K562 (cell line): ENCODE measurements at places on chromosomes 4 and X. TPM values are rescaled to one million over a fixed set of nuclear protein-coding genes. Genes with fewer than 3 reads are reported as not detected.

SRPX2 gene
- polyA plus RNA-seq = not detected in 2 replicates

NR0B1 gene
- not detected in 2 replicates for polyA plus RNA-seq

C1QTNF7 gene
- polyA plus RNA-seq = not detected in 2 replicates

MAGT1 gene
- polyA plus RNA-seq = 15.5 and 16.5 TPM in 2 replicates

ZNF330 gene
- 76.2 and 92.0 TPM in 2 replicates for polyA plus RNA-seq

ZNF81 gene
- 1.8 and 2.4 TPM in 2 replicates for polyA plus RNA-seq

CTAG1A gene
- not detected in 2 replicates for polyA plus RNA-seq

- no peak overlapping the region for H3K27ac ChIP-seq
- no peaks in the 10 kb centered on the region for H3K36me3 ChIP-seq
- no peaks in the 10 kb centered on the region for H3K27me3 ChIP-seq
- H3K4me1 ChIP-seq = no peaks in the 10 kb centered on the region
Observed at GRCh38 chr4:142683503-142683902, 162.6 kb downstream of the INPP4B start.

DNA sequence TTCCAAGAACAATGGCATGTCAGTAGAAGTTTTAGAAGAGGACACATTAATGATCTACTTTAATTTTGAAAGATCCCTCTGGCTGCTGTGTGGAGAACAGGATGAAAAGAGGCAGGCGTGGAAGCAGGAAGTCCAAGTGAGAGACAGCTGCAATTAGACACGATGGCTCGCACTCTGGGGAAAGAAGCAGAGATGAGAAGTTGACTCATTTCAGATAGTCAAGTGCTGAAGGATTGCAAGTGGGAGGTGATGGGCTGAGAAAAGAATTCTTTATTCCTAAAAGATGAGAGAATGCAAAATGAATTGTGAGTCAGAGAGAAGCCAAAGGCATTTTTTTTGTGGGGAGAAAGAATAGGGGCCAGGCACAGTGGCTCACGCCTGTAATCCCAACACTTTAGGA is 16.5 kb downstream of the RXFP1 start:
- no peaks in the 10 kb centered on the region for H3K27me3 ChIP-seq
- DNase-seq = no peak
- H3K4me1 ChIP-seq = no peaks in the 10 kb centered on the region; the same call in 1 of the 3 replicates
- no peak overlapping the region for H3K27ac ChIP-seq

GRCh38 chrX:103538728-103539127 is 19.4 kb upstream of the RAB40A start:
- no peaks in the 10 kb centered on the region for H3K27me3 ChIP-seq
- H3K4me3 ChIP-seq = no peak overlapping the region
- H3K36me3 ChIP-seq = no peaks in the 10 kb centered on the region
- DNase-seq = no peak
- no peaks in the 10 kb centered on the region for H3K4me1 ChIP-seq
- no peak overlapping the region for H3K27ac ChIP-seq

DNA sequence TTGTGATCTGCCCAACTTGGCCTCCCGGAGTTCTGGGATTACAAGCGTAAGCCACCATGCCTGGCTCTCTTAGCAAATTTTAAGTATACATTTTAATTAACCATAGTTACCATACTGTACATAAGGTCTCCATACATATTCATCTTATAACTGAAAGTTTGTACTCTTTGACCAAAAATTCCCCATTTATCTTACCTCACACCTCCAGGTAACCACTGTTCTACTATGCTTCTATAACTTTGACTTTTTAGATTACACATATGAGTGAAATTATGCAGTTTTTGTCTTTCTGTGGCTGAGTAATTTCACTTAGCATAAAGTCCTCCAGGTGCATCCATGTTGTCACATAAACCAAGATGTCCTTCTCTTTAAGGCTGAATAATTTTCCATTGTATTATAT is 17.4 kb downstream of the C4orf51 start:
- no peaks in the 10 kb centered on the region for H3K4me1 ChIP-seq
- H3K27ac ChIP-seq = no peak overlapping the region
- no peak overlapping the region for H3K4me3 ChIP-seq
- H3K27me3 ChIP-seq = no peaks in the 10 kb centered on the region
- H3K36me3 ChIP-seq = no peaks in the 10 kb centered on the region

- H3K27me3 ChIP-seq = no peaks in the 10 kb centered on the region
- H3K36me3 ChIP-seq = no peaks in the 10 kb centered on the region
- H3K4me1 ChIP-seq = peaks cover 9% of the 10 kb centered on the region
- no peak for DNase-seq
- no peak overlapping the region for H3K4me3 ChIP-seq
Observed at GRCh38 chr4:67550857-67551256, 5.6 kb upstream of the CENPC start.

DNA sequence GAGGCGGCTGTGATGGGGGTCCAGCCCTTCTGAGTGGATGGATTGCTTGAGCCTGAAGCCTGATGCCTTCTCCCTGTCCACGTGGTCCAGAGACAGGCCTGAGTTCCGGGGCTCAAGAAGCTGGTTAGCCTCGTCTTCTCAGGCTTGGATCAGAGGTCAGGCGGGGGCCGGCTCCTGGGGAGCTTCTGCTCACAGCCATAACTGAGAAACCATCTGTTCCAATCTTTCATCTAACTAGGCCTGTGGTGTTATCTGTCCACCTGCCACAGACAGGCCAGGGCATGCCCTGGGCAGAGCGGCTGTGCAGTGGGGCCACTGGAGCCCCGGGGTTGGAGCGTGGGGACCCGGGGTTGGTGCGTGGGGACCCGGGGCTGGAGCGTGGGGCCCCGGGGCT is 63.1 kb downstream of the SORCS2 start:
- H3K4me1 ChIP-seq = peaks cover 3% of the 10 kb centered on the region; the same call in 1 of the 2 replicates
- no peak for DNase-seq
- no peak overlapping the region for H3K4me3 ChIP-seq
- H3K36me3 ChIP-seq = no peaks in the 10 kb centered on the region
- H3K27me3 ChIP-seq = peaks cover 14% of the 10 kb centered on the region
- H3K27ac ChIP-seq = no peak overlapping the region

- 0 out of 3 replicates have a peak, but pooled peaks cover 3% of the 10 kb centered on the region for H3K36me3 ChIP-seq
- H3K27me3 ChIP-seq = no peaks in the 10 kb centered on the region
- H3K4me3 ChIP-seq = peak overlapping the region; percentile 95
Observed at GRCh38 chrX:149937871-149938426, 342 bp downstream of the EOLA2 start.

GRCh38 chr4:76194325-76194724 is 19.3 kb downstream of the SCARB2 start:
- H3K4me1 ChIP-seq = peaks cover 17% of the 10 kb centered on the region
- DNase-seq = peak; percentile 17
- H3K36me3 ChIP-seq = peaks cover 4% of the 10 kb centered on the region; the same call in 1 of the 3 replicates
- no peak overlapping the region for H3K4me3 ChIP-seq

- H3K27ac ChIP-seq = no peak overlapping the region
- no peaks in the 10 kb centered on the region for H3K27me3 ChIP-seq
- DNase-seq = no peak
- no peaks in the 10 kb centered on the region for H3K4me1 ChIP-seq
- no peaks in the 10 kb centered on the region for H3K36me3 ChIP-seq
Observed at GRCh38 chr4:20331642-20332041, 79.9 kb downstream of the SLIT2 start.

DNA sequence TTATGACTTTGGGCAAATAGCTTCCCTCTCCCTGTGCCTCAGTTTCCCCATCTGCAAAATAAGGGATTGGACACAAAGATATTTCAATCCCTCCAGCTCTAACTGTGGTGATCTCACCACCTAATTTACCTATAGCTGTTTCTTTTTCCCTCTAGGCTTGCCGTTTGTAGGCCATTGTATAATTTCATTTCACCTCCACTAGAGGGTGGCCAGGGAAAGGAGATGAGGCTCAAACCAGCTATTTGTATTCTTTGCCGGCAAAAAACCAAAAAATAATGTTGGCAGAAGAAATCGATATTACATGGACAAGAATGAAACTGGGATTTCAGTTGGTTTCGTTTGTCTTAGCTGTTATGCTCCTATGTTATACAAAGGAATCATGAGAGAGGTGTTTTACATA is 36.1 kb upstream of the DOCK11 start:
- no peak overlapping the region for H3K4me3 ChIP-seq
- H3K4me1 ChIP-seq = peaks cover 2% of the 10 kb centered on the region; the same call in 1 of the 3 replicates
- DNase-seq = peak; percentile 53
- H3K36me3 ChIP-seq = no peaks in the 10 kb centered on the region
- no peak overlapping the region for H3K27ac ChIP-seq

DNA sequence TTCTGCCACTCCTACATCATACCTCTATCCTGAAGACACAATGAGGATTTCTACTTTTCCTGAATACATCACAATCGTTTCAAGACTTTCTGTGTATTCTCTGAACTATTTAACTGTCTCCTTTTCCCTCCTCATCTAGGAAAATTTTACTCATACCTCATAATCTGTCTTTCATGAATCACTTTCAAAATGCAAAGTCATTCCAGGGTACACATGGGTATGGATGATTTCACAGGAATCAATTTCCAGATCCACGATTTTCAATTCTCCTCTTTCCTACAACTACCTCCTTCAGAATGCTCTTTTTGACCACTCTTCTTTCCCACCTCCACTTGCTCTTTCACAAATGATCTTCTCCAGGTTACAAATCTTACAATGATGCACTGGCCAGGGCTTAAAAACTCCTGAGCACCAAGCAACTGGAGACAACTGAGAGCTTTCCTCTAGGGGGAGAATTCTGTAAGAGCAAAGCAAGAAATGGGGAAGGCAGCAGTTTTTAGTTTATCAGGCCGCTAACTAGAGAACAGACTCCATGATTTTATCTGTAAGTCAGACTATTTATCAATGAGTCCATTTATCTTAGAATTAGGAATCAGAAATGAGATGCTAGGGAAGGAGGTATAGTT is 116.4 kb downstream of the PPP3CA start:
- H3K4me1 ChIP-seq = no peaks in the 10 kb centered on the region
- no peak for DNase-seq
- H3K27me3 ChIP-seq = no peaks in the 10 kb centered on the region
- H3K27ac ChIP-seq = no peak overlapping the region
- H3K36me3 ChIP-seq = no peaks in the 10 kb centered on the region

GRCh38 chr4:138805736-138806135 is 209.8 kb upstream of the NOCT start:
- H3K4me1 ChIP-seq = no peaks in the 10 kb centered on the region
- H3K36me3 ChIP-seq = no peaks in the 10 kb centered on the region
- no peak overlapping the region for H3K4me3 ChIP-seq
- no peaks in the 10 kb centered on the region for H3K27me3 ChIP-seq

DNA sequence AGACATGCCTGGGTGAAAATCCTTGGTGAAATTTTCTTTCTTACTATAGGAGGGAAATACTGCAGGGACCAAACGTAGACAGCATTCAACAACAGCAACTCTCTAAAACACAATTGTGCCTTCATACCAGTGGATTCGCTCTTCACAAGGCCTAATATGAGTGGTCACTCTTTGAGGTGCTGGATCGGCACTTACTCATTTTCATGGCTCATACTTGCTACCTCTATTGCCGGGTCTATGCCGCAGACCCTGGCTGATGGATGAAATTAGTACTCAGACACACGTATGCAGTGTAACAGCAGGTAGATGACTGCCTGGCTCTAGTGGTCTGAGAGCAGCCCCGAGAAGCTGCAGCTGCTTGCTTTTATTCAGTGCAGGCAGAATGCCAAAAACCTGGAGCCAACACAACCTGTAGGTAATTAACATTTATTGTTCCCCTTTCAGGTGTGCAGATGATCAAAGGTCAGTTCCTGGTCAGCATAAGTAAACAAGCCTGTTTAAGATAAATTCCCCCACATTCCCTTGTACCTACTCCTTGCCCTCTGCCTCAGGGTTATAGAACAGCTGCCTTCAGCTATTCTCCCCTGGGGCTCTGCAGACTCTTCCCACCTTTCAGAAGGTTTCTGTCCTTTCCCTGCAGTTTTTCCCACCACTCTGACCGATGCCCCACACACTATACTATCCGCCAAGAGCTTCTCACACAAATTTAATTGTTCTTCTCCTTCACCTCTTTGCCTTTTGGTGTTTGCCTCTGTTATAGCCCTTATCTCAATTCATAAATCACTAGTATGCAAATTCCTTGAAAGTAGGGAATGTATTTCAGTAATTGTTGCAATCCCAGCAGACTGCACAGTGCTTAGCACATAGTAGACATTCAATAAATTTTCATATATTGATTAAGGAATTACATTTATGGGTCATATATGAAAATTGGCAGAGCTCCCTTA is 210.0 kb downstream of the SPANXN3 start:
- DNase-seq = no peak
- H3K27me3 ChIP-seq = no peaks in the 10 kb centered on the region
- H3K4me1 ChIP-seq = no peaks in the 10 kb centered on the region
- H3K27ac ChIP-seq = no peak overlapping the region
- no peak overlapping the region for H3K4me3 ChIP-seq

- no peaks in the 10 kb centered on the region for H3K27me3 ChIP-seq
- DNase-seq = peak; percentile 23
- no peak overlapping the region for H3K27ac ChIP-seq
- H3K4me3 ChIP-seq = no peak overlapping the region
Observed at GRCh38 chr4:6225469-6225868, 25.1 kb upstream of the JAKMIP1 start.

- no peaks in the 10 kb centered on the region for H3K4me1 ChIP-seq
- no peaks in the 10 kb centered on the region for H3K36me3 ChIP-seq
- H3K27ac ChIP-seq = no peak overlapping the region
- no peaks in the 10 kb centered on the region for H3K27me3 ChIP-seq
- DNase-seq = no peak
Observed at GRCh38 chrX:25156323-25156722, 140.6 kb upstream of the ARX start.

DNA sequence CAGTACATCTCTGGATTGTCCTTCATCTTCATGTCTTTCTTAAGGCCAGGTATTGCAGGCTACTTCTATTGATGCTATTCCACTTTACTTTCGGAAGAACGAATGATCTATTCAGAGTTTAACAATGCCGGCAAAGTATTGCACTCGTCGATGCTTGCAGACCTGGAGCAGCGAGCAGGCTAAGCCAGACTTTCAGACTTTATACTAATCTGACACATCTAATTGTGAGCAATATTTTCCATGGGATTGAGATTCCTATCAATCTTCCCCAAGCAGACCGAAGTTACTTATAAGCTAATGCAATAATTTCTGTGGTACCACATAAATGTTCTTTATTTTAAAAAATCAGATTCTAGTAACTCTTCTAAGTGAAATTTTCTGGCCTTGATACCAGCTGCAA is 1.6 kb downstream of the EMCN start:
- no peak overlapping the region for H3K4me3 ChIP-seq
- no peak overlapping the region for H3K27ac ChIP-seq
- no peaks in the 10 kb centered on the region for H3K27me3 ChIP-seq
- no peaks in the 10 kb centered on the region for H3K4me1 ChIP-seq
- no peak for DNase-seq
